Fibroblast of lung (primary cell): ENCODE measurements at places on chromosomes 2 and 18.

DNA sequence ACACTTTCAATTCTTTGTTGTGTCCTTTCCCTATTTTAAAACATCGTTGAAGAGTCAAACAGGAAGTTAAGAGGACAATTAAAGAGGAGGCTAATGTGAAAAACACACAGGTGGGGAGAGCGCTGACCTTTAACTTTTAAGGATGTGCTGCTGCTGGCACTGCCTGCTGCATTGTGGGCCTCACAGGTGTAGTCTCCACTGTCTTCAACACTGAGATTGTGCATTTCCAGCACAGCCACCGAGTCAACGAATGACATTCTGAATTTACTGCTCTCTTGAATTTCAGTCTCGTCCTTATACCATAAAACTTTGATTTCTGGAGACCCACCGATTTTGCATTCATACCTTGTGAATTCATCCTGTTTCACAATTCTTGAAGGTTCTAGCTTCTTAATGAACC is 91.9 kb downstream of the TTN start:
- no peak for DNase-seq

DNA sequence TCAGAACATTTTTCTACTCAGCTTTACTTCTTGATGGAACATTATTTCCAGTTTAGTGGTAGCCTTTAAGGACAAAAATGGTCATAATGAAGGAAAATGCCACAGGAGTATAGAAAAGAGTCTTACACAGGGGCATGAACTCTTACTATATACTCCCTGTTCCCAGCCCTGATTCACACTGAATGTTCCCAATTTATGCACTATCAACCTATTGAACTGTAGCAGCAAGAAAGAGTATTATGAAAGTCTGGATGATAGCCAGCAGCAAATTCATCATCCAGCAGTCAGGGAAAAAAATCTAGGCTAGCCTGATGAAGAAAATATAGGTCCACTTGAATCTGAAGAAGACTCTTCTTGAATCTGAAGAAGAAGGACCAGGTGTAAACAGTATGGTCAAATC is 1170.3 kb upstream of the CHAC2 start:
- peak; percentile 30 for DNase-seq

DNA sequence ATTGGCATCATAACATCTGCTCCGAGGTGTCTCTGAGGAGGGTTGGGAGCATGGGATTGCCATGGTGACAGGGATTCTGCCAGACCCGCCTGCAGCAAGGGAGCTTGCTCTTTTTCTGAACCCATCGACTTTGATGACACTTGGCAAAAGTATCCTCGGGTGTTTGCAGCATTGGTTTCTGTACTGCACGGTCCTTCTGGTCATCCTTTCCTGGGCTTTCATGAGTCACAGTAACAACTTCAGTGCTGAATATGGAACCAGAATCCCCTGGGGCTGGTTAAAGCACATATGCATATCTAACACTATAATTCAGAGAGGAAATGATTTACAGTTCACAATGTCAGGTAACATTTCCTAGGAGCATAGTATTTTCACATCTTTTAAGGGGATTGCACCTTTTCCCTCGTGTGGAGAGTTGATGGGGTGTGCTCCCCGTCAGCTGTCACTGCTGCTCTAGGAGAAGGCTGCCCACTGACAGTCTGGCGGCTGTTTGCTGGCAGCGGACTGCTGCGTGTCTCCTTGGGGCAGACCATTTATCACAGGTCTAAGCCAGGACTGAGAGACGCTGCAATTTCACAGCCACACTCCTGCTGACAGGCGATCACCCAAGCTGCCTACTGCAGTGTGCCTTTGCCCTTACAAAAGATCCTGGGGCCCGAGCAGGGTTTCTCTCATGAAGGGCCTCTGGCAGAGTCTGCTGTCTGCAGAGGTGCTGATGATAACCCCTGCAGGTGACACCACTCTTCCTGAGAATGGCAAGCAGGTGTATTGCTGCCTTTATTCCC is 425.3 kb downstream of the THSD7B start:
- DNase-seq: no peak

DNA sequence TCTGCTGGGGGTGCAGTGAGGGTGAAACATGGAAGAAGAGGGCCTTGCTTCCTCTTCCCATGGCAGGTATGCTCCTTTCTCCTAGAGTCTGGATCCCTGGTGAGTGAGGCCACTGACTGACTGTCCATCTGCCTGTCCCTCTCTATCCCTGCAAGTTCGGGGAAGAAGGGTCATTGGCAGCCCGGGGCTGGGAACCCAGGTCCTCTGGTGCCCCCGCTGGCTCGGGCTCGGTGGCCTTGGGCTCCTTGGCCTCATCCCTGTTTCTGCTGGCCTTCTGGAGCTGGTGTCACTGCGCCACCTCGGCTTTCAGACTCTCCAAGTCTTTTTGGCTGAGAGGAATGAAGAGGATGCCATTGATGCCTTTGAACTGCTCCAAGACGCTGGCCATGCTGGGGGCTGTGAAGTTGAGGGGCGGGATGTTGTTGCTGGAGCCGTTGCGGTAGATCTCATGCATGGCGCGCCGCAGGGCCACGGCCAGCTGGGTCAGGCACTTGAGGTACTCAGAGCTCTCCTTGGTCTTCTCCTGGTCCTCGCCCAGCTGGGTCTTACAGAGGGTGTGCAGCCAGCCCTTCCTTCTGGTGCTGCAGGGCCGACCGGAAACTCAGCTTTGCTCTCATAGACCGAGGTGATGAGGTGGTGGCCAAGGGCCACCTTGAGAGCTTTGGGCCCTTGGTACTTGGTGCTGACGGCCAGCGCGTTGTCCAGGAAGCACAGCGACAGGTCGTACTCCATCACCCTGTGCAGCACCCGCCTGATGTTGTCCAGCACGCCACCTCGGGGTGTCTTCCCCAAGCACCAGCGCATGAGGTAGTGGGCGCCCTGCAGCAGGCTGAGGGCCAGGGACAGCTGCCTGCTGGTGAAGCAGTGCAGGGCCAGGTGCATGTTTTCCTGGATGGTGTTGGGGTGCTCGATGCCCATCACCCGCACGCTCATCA is 6.3 kb downstream of the MEP1B start:
- DNase-seq: no peak

- no peak for DNase-seq
Measured at GRCh38 chr2:152292991-152293390, 42.0 kb upstream of the FMNL2 start.

DNA sequence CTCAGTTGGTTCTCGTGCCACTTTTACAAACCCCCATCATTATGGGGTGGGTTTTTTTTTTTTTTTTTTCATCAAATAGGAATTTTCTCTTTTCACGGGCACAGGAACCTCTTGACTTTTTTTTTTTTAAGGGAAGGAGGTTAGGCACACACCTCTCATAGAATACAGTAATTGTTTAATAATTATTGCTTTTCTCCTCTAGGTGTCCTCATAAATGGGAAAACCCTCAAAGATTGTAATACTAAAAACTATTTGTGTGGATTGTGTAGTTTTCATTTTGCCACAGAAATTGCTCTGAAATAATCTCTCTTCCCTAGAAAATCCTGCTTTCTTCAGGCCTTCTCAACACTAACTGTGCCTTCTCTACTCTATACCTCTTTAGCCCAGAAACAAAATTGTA is 147.3 kb downstream of the GREB1L start:
- no peak for DNase-seq

GRCh38 chr18:79380816-79381806 is 14.6 kb upstream of the NFATC1 start:
- peak; percentile 13 for DNase-seq
